ENCODE measurements at places on chromosomes 3 and 15.

DNA sequence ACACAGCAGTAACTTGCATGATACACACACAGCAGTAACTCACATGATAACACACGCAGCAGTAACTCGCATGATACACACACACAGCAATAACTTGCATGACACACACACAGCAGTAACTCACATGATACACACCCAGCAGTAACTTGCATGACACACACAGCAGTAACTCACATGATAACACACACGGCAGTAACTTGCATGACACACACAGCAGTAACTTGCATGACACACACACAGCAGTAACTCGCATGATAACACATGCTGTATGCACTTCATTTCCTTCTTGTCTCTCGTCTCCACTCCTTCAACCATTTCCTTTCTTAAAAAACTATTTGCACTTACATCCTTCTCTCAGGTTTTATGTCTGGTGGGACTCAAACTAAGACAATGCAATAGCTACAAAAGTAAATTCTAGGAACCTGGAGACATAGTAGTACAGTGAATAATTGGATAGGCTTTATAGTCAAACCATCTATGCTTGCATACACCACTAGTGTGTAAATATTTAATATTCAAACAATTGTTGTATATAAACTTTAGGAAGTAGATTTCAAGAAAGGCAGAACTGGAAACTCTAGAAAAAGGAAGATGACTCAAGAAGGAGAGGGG, 130.8 kb downstream of the UACA start:
- H3K36me3 ChIP-seq = no peaks in the 10 kb centered on the region
- DNase-seq = no peak
- H3K27ac ChIP-seq = no peak overlapping the region
- no peak overlapping the region for H3K4me3 ChIP-seq
- H3K27me3 ChIP-seq = peaks cover 19% of the 10 kb centered on the region

GRCh38 chr15:82838096-82838735, 28.8 kb downstream of the WHAMM start:
- H3K27me3 ChIP-seq = no peaks in the 10 kb centered on the region
- no peak overlapping the region for H3K4me3 ChIP-seq
- peaks cover 25% of the 10 kb centered on the region for H3K36me3 ChIP-seq
- no peak overlapping the region for H3K27ac ChIP-seq
- H3K4me1 ChIP-seq = peaks cover under 1% of the 10 kb centered on the region
- no peak for DNase-seq

DNA sequence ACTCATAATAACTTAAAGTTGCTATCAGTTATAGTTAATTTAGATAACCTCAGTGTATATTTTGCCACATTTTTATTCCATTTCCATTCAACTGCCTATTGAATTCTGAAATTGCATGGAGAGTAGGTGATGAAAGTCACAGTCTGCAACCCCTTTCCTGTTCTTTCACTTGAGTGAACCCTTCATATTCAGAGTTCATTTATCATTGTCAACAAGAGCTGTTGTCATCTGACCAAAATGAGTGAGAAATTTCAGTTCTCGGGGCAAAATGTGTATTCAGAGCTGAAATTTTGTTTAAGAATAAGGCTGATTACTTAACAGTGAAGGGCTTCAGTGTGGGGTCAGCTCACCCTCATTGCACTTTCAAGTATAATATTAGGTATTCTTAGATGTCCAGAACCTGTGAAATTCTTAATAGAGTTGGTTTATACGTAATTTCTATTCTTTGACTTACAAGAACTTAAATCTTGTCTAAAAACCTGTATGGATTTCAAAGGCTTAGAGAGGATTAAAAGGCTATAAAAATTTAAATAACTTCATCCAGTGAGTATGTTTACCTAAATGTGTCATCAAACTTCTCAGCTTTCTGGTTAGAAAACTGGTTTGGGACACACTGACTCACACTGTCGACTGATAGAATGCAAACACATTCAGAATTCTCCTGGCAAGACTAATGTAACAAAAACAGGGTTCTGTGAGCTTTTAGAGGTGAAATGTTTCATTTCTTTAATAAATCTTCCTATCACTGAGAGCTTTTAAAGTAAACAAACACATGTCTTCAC, 92.2 kb downstream of the CMSS1 start:
- H3K27ac ChIP-seq = no peak overlapping the region
- H3K36me3 ChIP-seq = peaks cover 11% of the 10 kb centered on the region
- H3K4me1 ChIP-seq = peaks cover 31% of the 10 kb centered on the region
- DNase-seq = no peak
- H3K27me3 ChIP-seq = no peaks in the 10 kb centered on the region

DNA sequence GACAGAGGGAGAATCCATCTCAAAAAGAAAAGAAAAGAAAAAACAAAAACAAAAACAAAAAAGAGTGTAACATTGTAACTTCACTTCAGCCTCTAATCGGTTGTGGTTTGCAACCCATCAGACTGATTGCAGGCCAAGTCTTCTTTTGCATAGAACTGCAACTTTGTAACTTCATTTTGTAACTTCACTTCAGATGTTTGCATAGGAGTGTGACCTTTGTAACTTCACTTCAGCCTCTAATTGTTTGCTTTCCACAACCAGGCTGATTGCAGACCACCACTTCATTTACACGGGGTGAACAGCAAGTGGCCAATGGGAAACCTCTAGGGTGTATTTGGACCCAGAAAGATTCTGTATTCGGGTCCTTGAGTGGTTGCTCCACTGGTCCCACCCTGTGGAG, 79.1 kb upstream of the CHMP2B start:
- H3K4me1 ChIP-seq = peaks cover 5% of the 10 kb centered on the region
- no peak for DNase-seq
- H3K27me3 ChIP-seq = peaks cover 6% of the 10 kb centered on the region

- H3K27me3 ChIP-seq = peaks cover 74% of the 10 kb centered on the region
- H3K4me1 ChIP-seq = peaks cover 13% of the 10 kb centered on the region
- H3K4me3 ChIP-seq = peak overlapping the region; percentile 81
- DNase-seq = no peak
- no peaks in the 10 kb centered on the region for H3K36me3 ChIP-seq
These were observed 1.2 kb downstream of the ALDH1A2 start for GRCh38 chr15:58064082-58064979.

DNA sequence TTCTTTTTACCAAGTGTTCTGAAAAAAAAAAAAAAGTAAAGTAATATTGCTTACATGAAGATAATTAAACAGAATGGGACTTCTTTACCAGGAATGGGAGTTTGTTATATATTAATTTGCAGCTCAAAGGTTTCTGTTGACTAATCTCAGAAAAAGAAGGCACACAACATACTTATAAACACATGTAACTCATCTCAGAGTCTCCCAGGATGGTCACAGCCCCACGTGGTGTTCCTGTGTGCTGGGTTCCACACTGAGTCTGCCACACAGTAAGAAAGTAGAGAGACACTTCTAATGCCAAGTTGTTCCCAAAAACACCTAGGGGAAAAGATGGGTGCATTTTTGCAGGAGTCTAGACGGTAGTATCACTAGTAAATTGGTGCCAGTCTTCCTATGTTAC, 116.7 kb upstream of the ICE2 start:
- no peak for DNase-seq
- no peak overlapping the region for H3K27ac ChIP-seq
- no peaks in the 10 kb centered on the region for H3K36me3 ChIP-seq
- H3K4me3 ChIP-seq = no peak overlapping the region

DNA sequence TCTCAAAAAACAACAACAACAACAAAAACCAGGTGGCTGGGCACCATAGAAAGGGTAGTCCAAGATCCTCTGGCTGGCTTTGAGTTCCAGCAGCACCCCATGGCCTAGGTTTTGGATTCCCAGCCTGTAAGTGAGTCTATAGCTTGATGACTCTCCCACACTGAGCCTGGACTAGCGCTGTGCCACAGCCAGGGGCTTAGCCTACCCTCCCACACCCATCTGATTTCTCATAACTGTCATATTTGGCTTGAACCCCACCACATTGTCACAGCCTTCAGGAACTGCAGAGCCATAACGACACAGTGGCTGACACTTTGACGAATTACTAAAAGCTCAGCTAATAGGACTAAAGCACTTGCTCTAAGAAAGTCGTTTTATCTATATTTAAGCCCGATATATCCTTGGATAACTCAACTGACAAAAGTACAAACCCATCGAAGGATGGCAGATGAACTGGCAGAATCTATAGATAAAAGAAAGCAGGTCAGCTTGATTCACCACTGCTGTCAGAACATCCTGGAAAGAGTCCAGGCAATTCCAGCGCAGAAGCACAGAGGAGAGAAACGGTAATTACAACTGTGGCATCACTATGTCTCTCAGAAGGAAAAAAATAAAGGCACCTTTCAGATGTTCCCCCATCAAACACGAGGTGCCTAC, 62.1 kb downstream of the HOMER2 start:
- peaks cover 4% of the 10 kb centered on the region for H3K36me3 ChIP-seq
- no peak for DNase-seq
- no peak overlapping the region for H3K4me3 ChIP-seq

DNA sequence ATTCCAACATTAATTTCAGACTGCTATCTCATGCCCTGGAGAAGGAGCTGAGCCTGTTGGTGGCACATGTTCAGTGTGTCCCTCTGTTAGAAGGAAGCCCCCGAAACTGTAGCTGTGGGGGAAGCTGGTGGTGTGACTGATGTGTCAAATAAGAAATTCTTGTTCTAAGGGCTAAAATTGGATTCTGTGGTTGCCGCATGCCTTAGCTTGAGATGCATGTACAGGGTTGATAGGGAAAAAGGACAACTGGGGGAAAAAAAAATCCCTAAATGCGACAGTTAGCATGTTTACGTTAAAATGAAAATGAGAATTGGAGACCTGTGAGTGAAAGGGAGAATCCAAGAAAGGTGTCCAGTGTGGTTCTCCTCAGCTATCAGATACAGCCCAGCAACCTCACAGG, 58.6 kb downstream of the MED12L start:
- no peaks in the 10 kb centered on the region for H3K4me1 ChIP-seq
- no peaks in the 10 kb centered on the region for H3K36me3 ChIP-seq
- H3K27me3 ChIP-seq = peaks cover 2% of the 10 kb centered on the region
- H3K4me3 ChIP-seq = no peak overlapping the region
- H3K27ac ChIP-seq = no peak overlapping the region
- no peak for DNase-seq

DNA sequence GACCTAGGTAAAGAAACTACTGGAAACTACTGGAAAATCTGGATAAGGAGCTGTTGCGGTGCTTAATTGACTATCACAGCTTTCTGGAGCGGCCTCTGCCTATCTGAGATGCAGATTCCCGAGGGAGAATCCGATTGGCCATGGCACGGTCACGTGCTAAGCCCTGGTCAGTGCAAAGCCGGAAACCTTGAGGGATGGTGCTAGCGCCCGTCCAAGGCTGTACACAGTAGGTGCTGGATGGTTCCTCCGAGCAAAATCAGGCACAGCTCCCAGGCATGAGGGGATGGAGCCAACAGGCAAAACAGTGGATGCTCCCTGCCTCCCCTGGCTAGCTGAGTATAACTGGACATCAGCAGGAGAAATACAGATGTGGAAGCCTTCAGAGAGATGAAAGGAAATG, 238.7 kb upstream of the HES1 start:
- H3K27ac ChIP-seq = peak overlapping the region; percentile 35
- H3K4me3 ChIP-seq = peak overlapping the region; percentile 56
- H3K27me3 ChIP-seq = no peaks in the 10 kb centered on the region
- H3K4me1 ChIP-seq = peaks cover 71% of the 10 kb centered on the region
- H3K36me3 ChIP-seq = peaks cover 4% of the 10 kb centered on the region
- DNase-seq = no peak

DNA sequence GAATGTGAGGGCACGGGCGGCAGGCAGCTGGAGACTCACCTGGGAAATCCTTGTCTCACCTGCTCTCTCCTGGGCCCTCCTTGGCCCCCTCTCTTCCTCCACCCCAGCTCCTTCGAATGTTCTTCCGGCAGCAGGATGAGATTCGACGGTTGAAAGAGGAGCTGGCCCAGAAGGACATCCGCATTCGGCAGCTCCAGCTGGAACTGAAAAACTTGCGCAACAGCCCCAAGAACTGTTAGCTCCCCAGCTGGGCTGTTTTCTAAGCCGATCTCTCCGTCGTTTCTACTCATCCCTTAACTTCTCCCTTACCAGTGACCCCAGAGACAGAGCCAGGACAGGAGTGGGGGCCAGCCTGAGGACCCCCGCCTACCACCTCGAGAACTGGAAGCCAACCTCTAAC, 95.0 kb downstream of the ANP32A start:
- H3K36me3 ChIP-seq = no peaks in the 10 kb centered on the region
- no peak for DNase-seq
- no peak overlapping the region for H3K27ac ChIP-seq
- peaks cover 6% of the 10 kb centered on the region for H3K4me1 ChIP-seq
- no peak overlapping the region for H3K4me3 ChIP-seq

DNA sequence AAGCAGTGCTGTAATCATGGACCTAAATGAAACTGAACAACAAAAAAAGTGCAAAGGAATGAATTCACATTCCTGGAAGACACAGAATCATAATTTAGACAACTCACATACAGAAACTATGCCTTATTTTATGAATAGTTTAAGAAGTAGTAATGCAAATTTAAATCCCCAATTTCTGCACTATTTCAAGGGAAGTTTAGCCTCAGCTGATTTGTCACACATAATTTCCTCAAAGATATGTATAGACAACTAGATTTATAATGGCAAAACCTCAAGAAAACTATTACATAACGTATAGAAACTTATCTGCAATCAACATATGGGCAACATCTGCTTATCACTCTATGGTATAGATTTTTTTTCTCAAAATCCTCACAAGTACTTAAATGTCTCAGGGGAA, 7.8 kb upstream of the PTX3 start:
- no peak for DNase-seq
- peaks cover 4% of the 10 kb centered on the region for H3K36me3 ChIP-seq
- H3K4me3 ChIP-seq = no peak overlapping the region
- H3K27ac ChIP-seq = no peak overlapping the region
- H3K4me1 ChIP-seq = no peaks in the 10 kb centered on the region

DNA sequence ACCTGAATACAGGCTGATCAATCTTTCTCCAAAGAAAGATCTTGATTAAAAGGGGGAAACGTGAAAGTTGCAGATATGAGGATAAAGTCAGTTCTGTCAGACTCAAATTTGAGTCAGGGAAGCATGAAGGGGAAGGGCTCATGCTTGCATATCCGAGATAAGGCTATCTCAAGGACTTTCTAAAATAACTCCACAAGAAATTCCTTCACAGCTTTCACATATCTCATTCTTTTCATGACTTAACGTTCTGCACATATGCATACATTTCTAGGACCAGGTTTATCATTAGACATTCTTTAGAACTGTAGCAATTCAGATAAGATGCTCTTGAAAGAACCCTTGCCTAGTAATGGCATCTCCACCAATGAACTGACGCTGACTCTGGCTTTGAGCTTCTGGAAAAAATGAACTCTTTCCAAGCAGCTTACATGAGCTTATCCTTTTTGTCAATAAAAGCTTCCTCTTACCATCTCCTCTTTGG, 15.9 kb downstream of the SH3GL3 start:
- H3K27ac ChIP-seq = no peak overlapping the region
- DNase-seq = no peak
- H3K36me3 ChIP-seq = no peaks in the 10 kb centered on the region
- H3K4me3 ChIP-seq = no peak overlapping the region
- H3K4me1 ChIP-seq = peaks cover 12% of the 10 kb centered on the region
- no peaks in the 10 kb centered on the region for H3K27me3 ChIP-seq

GRCh38 chr3:32240159-32240545, 1.7 kb downstream of the CMTM8 start:
- H3K27ac ChIP-seq = peak overlapping the region; percentile 87
- H3K27me3 ChIP-seq = peaks cover 20% of the 10 kb centered on the region
- peaks cover 4% of the 10 kb centered on the region for H3K36me3 ChIP-seq
- DNase-seq = no peak

GRCh38 chr3:107756649-107757048, 233.9 kb downstream of the BBX start:
- peaks cover 4% of the 10 kb centered on the region for H3K4me1 ChIP-seq
- peaks cover 25% of the 10 kb centered on the region for H3K36me3 ChIP-seq
- no peak overlapping the region for H3K4me3 ChIP-seq
- H3K27ac ChIP-seq = no peak overlapping the region

All from type B pancreatic cell (in vitro differentiated cells).